ENCODE measurements at places on chromosomes 16 and 17. TPM values are rescaled to one million over a fixed set of nuclear protein-coding genes. Genes with fewer than 3 reads are reported as not detected.

DNA sequence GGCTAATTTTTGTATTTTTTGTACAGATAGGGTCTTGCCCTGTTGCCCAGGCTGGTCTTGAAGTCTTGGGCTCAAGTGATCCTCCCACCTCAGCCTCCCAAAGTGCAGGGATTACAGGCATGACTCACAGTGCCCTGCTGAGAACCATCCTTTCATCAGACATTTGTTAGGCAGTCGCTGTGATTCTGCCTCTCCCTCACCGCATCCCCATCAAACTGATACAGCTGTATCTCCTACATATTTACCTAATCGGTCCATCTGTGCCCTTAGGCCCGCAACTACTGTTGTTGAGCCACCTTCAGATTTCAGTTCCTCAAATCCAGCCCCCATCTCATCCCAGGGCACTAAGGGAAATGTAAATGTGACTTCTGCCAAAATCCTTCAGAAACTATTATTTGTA, 2.0 kb upstream of the SLC43A2 start:
- no peak overlapping the region for H3K4me3 ChIP-seq
- no peaks in the 10 kb centered on the region for H3K27me3 ChIP-seq
- no peak for DNase-seq
- H3K36me3 ChIP-seq: peaks cover 8% of the 10 kb centered on the region
- H3K4me1 ChIP-seq: peaks cover 34% of the 10 kb centered on the region

NOG gene
- not detected for total RNA-seq

- H3K36me3 ChIP-seq: no peaks in the 10 kb centered on the region
- no peak overlapping the region for H3K4me3 ChIP-seq
- H3K4me1 ChIP-seq: peaks cover 12% of the 10 kb centered on the region
- no peaks in the 10 kb centered on the region for H3K27me3 ChIP-seq
- H3K27ac ChIP-seq: no peak overlapping the region
Observed at GRCh38 chr17:62093188-62094155, 28.4 kb upstream of the MED13 start.

- no peak overlapping the region for H3K4me3 ChIP-seq
- DNase-seq: no peak
- no peaks in the 10 kb centered on the region for H3K4me1 ChIP-seq
- no peaks in the 10 kb centered on the region for H3K36me3 ChIP-seq
- no peaks in the 10 kb centered on the region for H3K27me3 ChIP-seq
- H3K27ac ChIP-seq: no peak overlapping the region
Observed at GRCh38 chr16:27641260-27641659, 91.3 kb downstream of the KATNIP start.

DNA sequence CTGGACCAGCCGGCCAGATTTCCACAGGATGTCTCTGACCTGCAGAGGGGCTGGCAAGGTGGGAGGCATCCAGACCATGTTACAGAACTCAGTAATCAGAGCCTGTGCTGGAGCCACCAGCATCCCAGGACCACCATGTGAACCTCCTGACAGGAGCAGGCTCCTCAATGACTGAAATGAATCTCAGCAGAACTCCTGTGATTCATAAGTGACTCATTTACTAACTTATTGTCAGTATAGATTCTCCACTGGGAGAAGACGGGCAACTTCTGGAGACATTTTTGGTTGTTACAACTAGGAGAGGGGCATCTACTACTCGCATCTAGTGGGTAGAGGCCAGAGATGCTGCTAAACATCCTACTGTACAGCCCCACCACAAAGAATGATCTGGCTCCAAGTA, 3.1 kb upstream of the WWOX start:
- no peaks in the 10 kb centered on the region for H3K27me3 ChIP-seq
- no peak overlapping the region for H3K4me3 ChIP-seq
- peaks cover 10% of the 10 kb centered on the region for H3K4me1 ChIP-seq
- no peak overlapping the region for H3K27ac ChIP-seq
